AG09309 (cell line): ENCODE measurements at places on chromosomes 7 and 10.

GRCh38 chr10:119480667-119481066 is 61.9 kb downstream of the RGS10 start:
- no peak for DNase-seq

- no peak for DNase-seq
Observed at GRCh38 chr7:24802300-24802699, 45.0 kb upstream of the GSDME start.

DNA sequence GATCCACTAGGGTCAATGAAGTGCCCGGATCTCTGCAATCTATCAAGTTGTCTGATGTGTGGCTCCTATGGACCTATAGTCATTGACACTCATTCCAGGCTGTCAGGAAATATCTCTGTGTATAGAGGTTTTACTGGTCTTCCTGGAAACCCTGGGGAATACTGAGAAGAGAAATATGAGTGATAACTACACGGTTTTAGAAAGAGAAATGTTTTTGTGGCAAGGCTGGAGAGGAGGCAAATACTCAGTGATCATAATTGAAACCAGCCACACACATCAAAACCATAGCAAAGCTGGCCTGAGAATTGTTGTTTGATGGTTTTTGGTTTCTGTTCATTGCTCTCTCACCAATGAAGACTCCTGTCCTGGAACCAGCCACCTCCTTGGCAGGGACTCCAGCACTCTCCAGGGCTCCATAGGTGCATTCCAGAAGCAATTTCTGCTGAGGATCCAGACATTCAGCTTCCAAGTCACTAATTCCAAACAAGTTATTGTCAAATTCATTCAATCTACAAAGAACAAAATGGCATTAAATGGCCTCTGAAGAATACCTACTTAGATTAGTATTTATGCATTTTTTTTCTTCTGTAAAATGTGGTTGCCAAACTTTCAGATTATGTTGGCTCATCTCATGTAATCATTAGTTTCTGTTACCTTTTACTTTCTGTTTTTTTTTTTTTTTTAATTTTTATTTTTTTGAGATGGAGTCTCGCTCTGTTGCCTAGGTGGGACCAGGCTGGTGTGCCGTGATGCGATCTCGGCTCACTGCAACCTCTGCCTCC is 108.6 kb upstream of the ABI1 start:
- DNase-seq: peak; percentile 1

DNA sequence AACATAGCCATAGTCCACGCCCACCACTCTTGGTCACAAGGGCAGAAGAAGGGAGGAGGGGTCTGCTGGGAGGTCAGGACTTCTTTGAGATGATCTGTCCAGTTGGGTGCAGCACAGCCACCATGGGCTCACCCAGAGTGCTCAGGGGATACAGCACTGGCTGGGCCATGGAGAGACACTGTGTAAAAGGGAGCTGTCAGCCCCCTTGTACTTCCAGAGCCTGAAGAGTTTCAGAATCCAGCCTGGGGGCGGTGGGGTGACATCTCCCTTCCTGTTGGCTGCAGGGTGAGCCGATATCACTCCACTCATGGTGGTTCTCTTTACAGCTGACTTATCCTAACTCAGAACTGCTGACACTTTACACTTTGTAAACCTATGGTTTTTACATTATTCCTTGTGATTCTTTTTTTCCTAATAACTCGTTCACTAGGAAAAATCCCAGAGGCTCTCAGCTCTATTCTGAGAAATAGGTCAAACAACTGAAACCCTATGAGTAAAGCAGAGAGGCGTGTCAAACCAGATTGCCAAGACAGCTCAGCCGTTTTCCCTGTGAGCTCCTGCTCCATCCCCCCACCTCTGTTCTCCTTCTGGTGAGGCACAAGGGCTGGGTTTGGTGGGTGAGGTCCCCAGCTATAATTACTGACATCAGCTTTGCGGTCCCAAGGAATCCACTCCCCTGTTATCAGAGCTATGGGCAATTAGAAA is 3.2 kb upstream of the MRPS24 start:
- DNase-seq: peak; percentile 77

DNA sequence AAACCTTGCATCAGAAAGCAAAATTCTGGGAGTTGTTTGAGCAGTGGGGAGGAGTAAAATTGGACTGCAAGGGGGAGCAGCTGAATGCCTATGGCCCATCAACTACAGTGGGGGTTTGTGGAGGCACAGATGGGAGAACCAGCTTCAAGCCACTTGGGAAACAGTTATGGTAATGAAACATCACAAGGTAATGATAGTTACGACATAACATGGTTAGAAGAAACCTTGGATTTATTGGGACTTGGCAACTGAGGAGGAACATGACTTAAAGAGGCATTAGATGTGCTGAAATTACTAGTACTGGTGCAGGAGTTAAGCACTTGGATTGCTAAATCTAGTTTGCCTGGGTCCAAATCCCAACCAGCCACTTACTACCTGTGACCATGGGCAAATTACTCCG is 868.4 kb downstream of the KCNMA1 start:
- DNase-seq: peak; percentile 13

DNA sequence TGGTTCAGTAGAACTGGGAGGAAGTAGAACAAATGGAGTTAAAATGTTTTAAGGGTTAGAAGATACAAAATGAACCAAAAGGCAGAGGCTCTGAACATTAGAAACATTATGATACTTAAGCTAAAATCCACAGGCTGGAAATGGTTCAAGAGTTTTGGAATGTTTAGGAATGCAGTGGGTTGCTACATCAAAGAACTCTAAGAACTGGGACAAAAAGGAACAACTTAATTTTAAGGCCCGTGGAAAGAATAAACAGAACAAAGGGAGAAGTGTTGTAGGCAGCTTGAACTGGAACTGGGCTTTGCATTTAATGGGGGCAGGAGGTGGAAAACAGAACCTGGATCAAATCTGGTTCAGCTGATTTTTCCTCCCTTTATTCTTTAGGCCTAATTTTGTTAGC is 3.5 kb upstream of the C7orf25 start:
- no peak for DNase-seq

- DNase-seq: peak; percentile 83
Observed at GRCh38 chr7:129665013-129665401, 53.5 kb downstream of the NRF1 start.

- no peak for DNase-seq
Observed at GRCh38 chr7:32216759-32217158, 146.6 kb upstream of the PDE1C start.
